ENCODE measurements at places on chromosomes 1 and 21. TPM values are rescaled to one million over a fixed set of nuclear protein-coding genes. Genes with fewer than 3 reads are reported as not detected.

FAM167B gene
- not detected for total RNA-seq

COL16A1 gene
- total RNA-seq, result 0.54 TPM

CHI3L1 gene
- not detected for total RNA-seq

AMPD2 gene
- 74.1 TPM for total RNA-seq

- H3K4me3 ChIP-seq, result peak overlapping the region; percentile 64
- peaks cover 34% of the 10 kb centered on the region for H3K4me1 ChIP-seq
- peak; percentile 41 for DNase-seq
- H3K27me3 ChIP-seq, result no peaks in the 10 kb centered on the region
Measured at GRCh38 chr1:16235944-16236510, 956 bp downstream of the CPLANE2 start.

DNA sequence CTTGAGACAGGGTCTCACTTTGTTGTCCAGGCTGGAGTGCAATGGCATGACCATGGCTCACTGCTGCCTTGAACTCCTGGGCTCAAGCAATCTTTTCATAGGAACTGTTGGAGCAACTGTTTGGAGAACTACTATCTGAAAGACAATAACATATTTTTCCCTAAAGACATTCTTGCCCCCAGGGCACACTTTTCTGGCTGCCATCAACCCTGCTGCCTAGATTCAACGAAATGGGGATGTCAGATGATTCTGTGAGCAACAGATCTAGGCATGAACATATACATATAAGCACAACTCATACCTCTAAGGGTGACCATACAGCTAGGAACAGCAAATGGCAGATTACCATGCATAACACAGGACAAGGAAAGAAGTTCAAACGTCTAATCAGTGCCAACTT lies 27.4 kb downstream of the JAK1 start:
- H3K36me3 ChIP-seq, result no peaks in the 10 kb centered on the region
- H3K4me3 ChIP-seq, result no peak overlapping the region
- no peak for DNase-seq
- no peaks in the 10 kb centered on the region for H3K27me3 ChIP-seq

DNA sequence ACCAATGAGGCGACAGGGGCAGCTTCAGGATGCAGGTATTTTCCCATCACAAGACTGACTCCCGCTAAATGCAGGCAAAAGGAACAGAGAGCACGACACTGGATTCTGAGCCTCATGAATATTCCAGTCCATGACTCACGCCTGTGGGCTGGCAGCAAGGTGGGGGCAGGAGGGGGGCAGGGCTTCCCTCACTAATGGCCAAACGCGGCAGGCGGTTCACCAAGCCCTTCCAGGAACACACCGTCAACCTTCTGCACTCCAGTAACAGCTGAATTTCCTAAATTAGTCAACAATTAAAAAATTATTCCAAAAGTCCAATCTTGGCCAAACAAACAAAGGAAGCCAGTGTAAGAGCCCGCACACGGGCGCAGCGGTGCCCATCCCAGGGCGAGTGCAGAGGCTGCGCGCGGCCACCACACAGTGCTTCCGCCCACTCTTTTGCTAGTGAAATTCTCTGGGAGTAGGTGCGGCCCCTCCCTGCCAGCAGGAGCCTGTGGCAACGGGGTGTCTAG lies 12.5 kb upstream of the GPR153 start:
- H3K36me3 ChIP-seq, result no peaks in the 10 kb centered on the region
- DNase-seq, result no peak
- H3K27ac ChIP-seq, result no peak overlapping the region
- H3K4me1 ChIP-seq, result peaks cover 79% of the 10 kb centered on the region

DNA sequence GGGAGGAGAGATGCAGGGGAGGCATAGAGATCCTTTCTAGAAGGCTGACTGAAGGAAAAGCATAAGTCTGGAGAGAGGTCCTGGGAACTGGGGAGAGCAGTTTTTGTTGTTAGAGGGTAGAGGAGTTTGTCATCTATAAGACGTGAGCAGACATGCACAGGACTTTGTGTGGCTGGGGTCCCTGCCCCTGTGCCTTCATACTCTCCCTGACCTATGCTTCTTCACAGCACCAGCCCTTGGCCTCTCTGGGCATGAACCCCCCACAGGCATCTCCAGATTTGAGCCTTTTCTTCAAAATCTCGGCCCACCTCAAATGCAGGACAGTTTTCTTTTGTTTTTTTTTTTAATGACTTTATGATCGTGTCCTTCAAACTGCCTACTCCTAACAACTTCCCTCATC lies 79.9 kb downstream of the EVA1C start:
- no peak for DNase-seq
- no peak overlapping the region for H3K4me3 ChIP-seq
- H3K4me1 ChIP-seq, result no peaks in the 10 kb centered on the region

Measured in K562 (cell line).